ENCODE measurements at places on chromosomes 12 and 14.

DNA sequence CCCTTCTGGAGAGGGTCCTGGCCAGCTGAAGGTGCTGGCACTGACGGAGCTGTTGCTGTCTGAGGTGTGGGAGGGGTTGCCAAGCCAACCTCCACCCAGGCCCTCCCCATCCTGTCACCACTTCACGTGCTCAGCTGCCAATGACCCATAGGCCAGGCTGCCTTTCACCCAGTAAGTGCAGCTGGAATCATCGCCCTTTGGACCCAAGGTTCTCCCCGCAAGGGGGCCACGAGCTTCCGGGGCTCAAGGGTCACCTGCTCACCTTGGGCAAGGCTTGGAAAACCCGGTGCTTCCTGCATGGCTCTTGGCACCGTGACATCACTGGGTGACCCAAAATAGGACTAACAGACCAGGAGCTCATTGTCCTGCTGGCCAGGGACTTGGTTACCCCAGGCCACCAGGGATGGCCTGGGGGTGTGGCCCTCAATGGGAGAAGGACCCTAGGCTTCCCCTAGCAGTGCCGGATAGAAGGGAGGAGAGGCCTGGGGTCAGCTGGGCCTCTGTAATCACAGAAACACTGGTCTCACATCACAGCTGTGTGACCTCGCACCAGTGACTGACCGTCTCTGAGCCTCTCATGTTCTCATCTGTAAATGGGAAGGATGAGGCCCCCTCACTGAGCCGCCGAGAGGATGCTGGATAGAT lies 51.3 kb downstream of the CCDC85C start:
- DNase-seq: no peak

DNA sequence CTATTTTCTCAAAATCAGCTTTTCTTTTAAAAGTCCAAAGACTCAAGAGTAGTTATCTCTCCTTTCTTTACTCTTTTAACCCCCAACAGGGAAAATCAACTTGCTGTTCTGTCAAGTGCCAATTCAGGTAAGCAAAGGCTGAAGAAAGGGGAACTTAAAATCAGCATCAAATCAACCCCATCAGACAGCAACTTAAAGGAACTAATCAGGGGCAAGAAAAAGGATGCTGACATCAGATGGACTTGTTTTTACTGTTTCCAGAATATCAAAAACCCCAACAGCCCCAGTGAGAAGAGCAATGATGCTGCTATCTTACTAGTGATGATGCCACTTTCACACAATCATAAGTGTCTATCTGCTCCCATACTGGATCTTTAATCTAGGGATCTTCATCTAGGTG lies 3.4 kb downstream of the BAZ2A start:
- DNase-seq: no peak

GRCh38 chr14:34059925-34060650 lies 109.2 kb upstream of the EGLN3 start:
- peak; percentile 72 for DNase-seq

DNA sequence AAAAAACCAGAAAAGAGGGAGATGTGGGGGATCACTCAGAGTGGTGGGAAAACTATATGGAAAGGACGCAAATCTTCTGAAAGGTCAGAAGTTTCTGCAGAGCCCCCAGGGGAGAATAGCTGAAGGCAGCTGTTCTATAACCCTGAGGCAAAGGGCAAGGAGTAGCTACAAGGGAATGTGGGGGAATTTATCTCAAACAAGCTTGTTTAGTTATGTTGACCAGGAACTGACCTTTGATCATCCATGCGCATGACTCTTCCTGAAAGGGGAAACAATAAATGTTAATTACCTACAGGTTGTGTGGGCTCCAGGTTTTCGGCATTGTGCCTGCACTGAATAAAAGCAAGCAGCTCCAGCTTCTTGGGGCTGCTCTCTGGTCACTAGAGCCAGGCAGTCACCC lies 968.5 kb downstream of the AACS start:
- DNase-seq: no peak

DNA sequence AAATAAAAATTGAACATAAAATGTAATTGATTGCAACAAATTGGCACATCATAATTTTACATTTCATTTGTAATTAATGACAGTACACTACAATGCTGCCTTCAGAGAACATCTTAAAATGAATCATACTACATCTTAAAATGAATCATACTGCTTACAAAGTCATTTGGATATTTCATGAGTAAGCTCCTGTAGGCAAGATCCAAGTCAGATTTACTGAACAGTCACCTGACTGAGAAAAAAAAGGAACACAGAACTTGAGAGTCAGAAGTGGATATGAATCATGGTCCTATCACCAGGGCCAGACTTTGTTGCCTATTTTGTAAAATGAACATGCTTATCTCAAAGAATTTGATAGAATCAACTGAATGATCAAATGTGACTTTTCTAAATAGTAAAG lies 32.7 kb upstream of the FBLN5 start:
- DNase-seq: no peak

DNA sequence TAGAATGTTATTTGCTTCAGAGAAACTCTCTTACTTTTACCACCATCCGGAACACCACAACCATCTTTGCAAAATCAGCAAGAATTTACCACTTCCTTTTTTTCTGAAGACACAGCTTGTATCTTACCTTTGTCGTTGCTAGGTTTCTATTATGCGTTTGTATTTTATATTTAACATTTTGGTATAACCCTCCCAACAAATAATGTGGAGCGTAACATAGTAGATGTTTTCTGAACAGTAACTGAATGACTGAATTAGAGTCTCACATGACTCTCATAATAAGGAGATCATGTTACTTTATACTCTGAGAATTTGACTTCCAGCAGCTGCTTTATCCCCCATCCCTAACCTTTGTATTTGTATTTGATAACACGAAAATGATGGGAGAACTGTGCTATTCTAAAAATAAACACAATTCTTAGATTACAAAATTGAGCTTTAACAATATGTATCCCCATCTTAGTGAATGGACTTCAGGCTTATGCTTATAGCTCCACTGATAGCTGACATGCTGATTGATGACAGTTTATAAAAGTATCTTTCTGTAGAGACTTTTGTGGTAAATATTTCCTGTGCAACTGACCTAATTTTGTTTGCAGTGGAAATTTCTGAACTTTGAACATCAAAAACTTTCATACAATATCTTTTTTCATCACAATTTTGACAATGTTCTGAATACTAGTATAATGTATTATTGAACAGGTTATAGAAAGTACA lies 7.9 kb upstream of the KLRB1 start:
- DNase-seq: no peak

DNA sequence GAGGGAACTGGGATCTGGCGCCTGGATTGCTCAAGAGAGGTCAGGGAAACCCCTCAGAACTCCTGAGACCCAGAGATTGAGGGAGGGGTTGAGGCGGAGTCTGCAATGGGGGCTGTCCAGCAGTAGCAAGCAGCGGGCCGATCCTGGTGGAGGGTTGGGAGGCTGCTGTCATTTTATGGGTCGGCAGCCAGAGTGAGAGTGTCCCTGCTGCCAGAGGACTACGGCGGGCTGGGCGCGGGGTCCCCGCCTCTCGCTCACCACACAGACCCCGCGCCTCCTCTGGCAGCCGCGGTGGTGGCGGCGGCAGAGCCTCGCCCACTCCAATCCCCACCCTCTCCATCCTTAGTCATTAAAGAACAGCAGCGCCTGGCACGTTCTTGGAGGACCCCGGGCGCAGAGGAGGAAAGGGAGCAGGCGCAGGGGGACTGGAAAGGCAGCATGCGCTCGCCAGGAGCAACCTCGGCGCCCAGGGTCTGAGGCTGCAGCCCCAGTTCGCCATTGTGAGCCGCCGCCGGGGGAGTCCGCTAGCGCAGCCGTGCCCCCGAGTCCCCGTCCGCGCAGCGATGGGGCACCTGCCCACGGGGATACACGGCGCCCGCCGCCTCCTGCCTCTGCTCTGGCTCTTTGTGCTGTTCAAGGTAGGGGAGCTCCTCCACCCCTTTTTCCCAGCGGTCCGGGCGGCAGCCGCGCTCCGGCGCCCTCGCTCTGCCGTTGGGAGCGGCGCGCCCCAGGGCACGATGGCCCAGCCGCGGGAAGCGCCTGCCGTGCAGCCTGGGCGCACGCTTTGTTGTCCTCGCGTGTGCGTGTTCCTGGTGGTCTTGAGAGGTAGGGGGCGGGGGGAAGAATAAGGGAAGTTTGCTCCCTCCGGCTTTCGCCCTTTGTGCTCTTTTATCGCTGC lies at the start of gene PTPRO:
TSS of gene PTPRO (plus strand) at position 345 of the 898 bp plus-strand sequence.
- DNase-seq: peak; percentile 71

DNA sequence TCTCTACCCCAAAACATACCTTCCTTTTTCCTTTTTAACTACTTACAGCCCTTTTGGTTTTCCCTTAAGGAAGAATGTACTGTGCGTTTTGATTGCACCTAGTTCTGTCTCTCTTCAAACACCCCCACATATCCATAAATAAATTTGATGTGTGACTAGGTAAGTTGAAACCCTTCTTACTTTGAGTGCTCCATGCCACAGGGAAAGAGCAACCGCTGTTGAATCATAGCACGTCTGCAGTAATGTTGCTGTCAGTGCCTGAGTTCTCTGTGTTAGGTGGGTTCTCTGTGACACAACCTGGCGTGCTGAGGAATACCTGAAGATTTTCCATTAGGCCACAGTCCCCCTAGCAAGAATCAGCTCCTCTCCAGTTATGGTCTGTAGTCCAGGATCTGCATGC lies 102.1 kb downstream of the FIGNL2 start:
- no peak for DNase-seq

DNA sequence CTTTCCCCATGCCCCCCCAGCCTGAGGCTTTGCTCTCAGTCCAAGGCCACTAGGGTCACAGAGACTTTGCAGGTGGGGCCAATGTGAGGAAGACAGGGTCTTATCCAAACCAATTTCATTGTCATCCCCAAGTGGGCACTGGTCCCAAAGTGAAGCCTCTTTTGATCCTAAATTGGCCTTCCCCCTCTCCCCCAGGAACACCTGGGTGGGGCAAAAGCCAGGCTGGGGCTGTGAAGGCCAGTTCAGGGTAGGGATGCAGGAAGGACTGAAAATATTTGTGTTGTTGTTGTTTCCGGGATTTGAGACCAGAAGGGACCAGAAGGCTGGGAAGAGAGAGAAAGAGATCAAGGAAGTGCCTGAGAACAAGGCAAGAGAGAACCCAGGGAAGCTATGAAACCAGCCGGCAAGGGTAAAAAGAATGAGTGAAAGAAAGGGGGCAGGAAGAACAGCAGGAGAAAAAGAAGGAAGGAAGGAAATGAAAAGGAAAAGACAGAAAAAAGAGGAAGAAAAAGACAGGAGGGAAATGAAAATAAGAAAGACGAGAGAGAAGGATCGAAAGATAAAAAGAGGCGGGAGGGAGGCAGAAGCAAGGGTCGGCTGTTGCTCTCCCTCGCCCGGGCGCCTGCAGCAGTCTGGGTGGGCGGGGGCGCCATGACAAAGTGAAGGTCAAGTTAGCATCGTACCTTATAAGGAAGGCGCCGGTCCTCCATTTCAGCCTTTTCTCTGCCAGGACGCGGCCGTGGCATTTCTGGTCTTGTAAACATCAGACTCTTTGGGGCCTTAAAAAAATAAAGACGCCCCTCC lies 7.4 kb upstream of the HOXC11 start:
- no peak for DNase-seq

- no peak for DNase-seq
Observed at GRCh38 chr12:3145546-3146310, 68.5 kb downstream of the TSPAN9 start.

GRCh38 chr12:90945070-90945649 lies 9.8 kb downstream of the CCER1 start:
- peak; percentile 26 for DNase-seq

DNA sequence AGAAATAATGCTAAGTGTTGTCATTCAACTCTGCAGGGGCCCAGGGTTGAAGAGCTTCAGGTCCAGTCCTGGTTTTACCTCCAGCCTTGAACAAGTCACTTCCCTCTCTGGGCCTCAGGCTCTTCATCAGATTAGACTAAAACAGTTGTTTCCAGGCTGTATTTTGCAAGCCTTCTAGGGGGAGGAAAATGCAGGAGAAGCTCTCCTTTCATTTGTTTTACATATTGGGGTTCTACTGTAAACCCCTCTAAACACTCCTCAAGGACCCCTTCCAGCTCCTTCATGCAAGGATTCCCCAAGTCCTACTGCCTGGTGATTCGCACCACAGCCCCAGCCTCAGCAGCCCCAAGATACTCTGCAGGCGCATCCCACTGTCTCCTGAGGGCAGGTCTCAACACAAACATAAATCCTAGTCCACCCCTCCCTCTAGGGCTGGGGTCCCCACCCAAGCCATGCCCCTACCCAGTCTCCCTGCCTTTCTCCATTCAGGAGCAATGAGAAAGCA lies 2.7 kb downstream of the SDR9C7 start:
- DNase-seq: no peak

GRCh38 chr14:89922031-89922907 lies 32.3 kb downstream of the EFCAB11 start:
- no peak for DNase-seq

DNA sequence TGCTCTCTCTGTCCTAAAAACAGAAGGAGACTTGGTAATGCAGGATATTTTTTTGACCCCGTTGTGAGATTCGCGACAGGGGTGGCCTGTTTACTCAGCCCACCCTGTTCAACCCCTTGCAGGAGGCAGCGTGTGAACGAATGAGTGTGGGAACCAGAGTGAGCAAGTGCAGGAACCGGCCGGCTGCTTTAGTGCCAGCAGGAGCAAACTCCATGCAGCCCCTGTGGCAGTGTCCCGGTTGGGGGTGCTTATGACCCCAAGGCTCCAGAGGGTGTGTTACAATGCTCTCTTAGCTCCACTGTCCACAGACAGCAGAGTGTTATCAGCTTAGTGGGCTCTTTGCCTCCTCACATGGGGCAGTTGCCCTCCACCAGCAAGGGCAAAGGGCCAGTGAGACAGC lies 225.2 kb downstream of the ETNK1 start:
- DNase-seq: no peak

DNA sequence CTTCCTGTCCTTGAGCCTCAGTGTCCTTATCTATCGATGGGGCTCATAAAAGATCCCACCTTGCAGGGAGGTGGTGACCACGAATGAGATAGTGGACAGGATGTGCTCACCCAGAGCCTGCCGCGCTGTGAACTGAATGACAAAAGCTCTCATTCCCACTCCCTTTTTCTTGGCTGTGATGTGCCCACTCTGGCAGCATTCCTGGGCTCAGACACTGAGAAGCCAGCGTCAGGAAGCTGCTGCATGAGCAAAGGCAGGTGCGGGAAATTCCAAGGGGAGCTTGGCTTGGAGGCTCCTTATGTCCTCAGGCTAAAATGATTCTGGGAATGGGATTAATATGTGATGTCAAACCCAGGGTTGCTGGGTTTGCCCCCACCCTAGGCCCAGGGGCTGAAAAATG lies 61.6 kb downstream of the EFCAB11 start:
- no peak for DNase-seq

DNA sequence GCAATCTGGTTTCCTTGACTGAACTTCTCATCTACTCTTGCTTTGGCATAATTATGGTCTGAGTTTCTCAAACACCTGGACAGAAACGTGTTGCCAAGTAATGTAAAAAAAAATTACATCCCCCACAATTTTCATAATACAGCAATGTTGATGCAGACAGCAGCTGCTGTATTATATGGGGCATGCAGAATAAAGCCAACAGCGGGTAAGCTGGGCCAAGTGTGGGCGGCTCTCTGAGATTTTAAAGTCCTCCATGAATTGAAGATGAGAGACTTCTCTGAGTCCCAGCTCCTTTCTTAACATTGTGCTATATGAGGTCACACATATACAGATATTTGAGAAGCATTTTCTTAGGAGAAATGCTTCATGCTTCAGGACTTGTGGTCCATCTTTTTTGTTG lies 881.2 kb downstream of the GALC start:
- no peak for DNase-seq
